ENCODE measurements at places on chromosomes 12 and 14.

DNA sequence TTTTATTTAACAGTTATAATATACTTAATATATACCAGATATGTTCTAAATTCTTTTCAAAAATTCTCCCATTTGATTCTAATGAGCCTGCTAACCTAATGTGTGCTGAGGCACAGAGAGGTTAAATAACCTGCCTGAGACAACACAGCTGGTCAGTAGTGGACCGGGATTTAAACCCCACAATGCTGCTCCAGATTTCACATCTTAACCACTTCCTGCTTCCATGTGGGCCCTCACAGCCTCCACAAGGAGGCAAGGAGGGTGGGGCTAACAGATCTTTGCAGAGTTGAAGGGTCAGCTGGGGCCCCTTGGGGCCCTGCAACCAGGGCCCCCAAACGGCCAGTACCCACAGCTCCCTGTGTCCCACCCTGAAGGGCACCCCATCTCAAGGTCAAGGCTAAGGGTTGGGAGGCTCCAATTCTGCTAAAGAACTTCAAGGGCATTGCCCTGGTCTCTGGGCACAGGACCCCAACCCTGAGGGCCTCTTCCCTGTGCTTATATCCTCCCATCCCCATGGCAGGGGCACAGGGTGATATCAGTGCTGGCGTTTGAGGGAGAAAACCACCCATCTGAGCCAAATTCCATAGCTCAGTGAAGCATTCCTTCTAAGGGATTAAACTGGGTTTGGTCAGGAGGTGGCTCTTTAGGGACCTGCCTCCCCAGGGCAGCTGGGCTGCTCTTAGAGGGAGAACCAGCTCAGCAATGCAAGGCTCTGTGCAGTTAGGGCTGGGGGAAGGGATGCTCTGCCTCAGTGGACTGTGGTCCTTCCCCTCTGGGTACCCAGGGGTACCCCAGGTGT, 2.2 kb downstream of the KRT80 start:
- peak; percentile 77 for DNase-seq

- no peak for DNase-seq
Observed at GRCh38 chr12:8508910-8509841, 4.1 kb upstream of the CLEC4D start.

DNA sequence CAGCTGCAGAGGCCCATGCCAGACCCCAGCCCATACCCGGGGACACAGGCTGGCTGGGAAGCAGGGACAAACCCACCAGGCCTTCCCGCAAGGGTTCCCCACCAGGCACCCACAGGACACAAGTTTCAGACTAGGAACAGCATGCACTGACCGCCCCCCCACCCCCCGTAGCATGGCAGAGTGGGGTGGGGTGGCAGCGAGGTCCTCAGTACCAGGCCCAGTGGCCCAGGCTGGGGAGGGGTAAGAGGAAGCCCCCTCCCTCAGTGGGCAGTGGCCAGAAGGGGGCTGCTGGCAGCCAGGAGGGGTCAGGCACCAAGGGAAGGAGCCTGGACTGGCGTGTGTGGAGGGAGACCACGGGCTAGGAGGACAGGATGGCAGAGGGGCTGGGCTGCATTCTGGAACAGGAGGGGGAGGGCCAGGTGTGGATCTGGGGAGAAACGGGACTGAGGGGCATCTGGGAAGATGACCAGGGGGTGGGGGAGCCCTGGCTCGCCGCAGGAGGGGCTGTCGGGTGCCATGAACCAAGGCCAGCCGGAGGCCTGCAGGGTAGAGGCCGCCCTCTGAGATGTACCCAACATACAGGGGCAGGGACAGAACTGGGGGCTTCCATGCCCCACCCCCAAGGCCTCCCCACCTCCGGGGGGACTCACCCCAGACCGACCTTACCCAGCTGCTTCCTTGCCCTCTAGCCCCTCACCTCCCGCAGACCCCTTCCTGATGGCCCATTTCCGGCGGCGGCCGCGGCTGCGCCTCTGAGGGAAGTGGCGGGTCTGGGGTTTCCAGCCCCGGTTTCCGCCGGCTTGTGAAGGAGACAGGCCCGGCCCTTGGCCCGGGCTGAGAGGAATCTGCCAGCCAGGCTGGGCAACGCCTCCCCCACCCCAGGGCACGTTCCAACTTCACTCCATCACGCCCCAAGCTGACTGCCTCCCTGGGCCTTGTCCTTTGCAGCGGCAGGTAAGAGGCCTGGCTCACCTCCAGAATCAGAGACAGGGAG, 5.6 kb upstream of the JAG2 start:
- DNase-seq, result no peak

DNA sequence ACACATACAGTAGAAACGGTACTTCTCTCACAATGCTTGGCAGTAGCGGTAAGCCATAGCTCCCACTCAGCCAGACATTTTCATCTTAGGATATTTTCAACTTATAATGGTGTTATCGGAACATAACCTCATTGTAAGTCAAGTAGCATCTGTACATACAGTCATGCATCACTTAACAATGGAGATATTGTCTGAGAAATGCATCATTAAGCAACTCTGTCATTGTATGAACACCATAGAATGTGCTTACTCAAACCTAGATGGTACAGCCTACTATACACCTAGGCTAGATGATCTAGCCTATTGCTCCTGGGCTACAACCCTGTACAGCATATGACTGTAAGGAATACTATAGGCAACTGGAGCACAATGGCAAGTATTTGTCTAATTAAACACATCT, 40.8 kb downstream of the RPS6KA5 start:
- DNase-seq, result no peak

- DNase-seq, result peak; percentile 86
Observed at GRCh38 chr12:121800694-121801594, 2.9 kb upstream of the SETD1B start.

DNA sequence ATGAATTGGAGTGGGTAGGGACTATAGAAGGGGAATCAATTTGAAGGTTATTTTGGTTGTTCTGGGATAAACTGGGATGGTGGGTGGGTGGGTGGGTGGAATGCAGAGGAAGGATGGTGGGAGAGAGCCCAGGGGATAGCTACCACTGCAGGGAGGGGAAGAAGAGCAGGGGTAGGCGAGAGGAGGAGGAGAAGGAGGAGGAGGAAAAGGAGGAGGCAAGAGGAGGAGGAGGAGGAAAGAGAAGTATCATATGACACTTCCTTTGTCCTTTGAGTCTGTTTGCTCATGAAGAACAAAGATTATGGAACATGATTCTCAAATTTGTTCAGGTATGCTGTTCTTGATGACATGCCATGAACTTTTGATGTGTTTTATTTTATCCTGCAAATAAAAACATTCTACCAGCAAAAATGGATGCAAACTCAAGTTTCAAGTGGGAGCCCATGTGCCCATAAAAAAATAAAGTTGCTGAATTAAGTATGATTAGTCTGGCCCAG, 4.1 kb upstream of the BEST3 start:
- no peak for DNase-seq

GRCh38 chr14:32419429-32419828, 90.3 kb downstream of the AKAP6 start:
- DNase-seq, result no peak

Measured in fibroblast of lung (primary cell).